ENCODE measurements at places on chromosomes 2 and 18. TPM values are rescaled to one million over a fixed set of nuclear protein-coding genes. Genes with fewer than 3 reads are reported as not detected.

- no peak overlapping the region for H3K4me3 ChIP-seq
- DNase-seq = no peak
- no peaks in the 10 kb centered on the region for H3K4me1 ChIP-seq
Observed at GRCh38 chr2:96248624-96249023, 17.2 kb downstream of the TMEM127 start.

- peak overlapping the region; percentile 60 for H3K27ac ChIP-seq
- no peaks in the 10 kb centered on the region for H3K27me3 ChIP-seq
- no peak for DNase-seq
- peaks cover 5% of the 10 kb centered on the region for H3K4me1 ChIP-seq
- H3K4me3 ChIP-seq = no peak overlapping the region
Observed at GRCh38 chr2:160377204-160377995, 116.2 kb downstream of the RBMS1 start.

GRCh38 chr2:202204855-202205254, 33.5 kb downstream of the SUMO1 start:
- no peak overlapping the region for H3K27ac ChIP-seq
- no peak for DNase-seq
- H3K4me3 ChIP-seq = no peak overlapping the region
- no peaks in the 10 kb centered on the region for H3K27me3 ChIP-seq
- H3K36me3 ChIP-seq = no peaks in the 10 kb centered on the region

- H3K4me1 ChIP-seq = no peaks in the 10 kb centered on the region
- no peak for DNase-seq
- H3K4me3 ChIP-seq = no peak overlapping the region
- H3K27me3 ChIP-seq = no peaks in the 10 kb centered on the region
- no peak overlapping the region for H3K27ac ChIP-seq
- H3K36me3 ChIP-seq = no peaks in the 10 kb centered on the region
Observed at GRCh38 chr2:170743530-170744239, 26.5 kb upstream of the ERICH2 start.

DNA sequence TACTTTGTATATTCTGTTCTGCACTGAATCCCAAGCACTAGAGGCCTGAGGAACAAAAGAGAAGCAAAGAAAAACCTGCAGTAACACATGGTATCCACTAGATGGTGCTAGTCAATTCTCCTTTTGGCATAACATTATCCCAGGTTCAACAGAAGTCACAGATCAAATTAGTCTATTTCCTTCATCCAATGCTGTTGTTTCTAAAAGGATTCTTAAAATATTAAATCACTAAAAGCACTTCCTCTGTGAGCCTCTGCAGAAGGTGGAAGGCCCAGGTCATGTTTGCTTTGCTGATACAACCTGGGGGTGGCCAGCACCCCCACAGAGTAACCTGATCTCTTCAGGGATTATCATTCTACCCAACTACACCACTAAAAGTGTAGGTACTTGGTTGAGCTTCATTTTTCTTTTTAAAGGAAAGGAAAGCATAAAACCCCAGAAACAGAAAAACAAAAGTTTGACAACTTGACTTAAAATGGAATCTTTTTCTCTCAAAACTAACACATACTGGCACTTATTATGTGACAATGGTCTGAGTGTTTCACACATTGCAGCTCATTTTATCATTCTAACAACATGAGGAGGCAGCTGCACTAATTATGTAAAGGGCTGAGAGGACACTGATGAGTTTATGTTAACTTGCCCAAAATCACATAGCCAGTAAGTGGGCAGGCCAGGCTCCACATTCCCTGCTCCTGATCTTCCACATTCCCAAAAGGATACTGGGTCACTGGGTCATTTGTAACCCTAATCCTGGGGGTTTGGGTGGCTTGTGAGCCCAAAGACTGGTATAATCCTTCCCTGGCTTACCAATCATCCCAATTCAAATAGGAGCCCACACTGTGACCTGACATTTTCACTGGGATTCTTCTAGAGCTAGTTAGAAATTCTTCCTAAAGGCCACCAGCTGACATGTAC, 66.8 kb upstream of the DNER start:
- no peak for DNase-seq
- H3K36me3 ChIP-seq = no peaks in the 10 kb centered on the region
- H3K27ac ChIP-seq = peak overlapping the region; percentile 53
- H3K27me3 ChIP-seq = no peaks in the 10 kb centered on the region
- H3K4me3 ChIP-seq = no peak overlapping the region

- H3K4me3 ChIP-seq = no peak overlapping the region
- H3K36me3 ChIP-seq = no peaks in the 10 kb centered on the region
- no peak overlapping the region for H3K27ac ChIP-seq
- no peaks in the 10 kb centered on the region for H3K27me3 ChIP-seq
- no peak for DNase-seq
- peaks cover 7% of the 10 kb centered on the region for H3K4me1 ChIP-seq
Observed at GRCh38 chr2:62687636-62688035, 17.9 kb upstream of the EHBP1 start.

GRCh38 chr2:47520302-47520630, 117.3 kb downstream of the MSH2 start:
- H3K36me3 ChIP-seq = no peaks in the 10 kb centered on the region
- no peaks in the 10 kb centered on the region for H3K27me3 ChIP-seq
- peaks cover 6% of the 10 kb centered on the region for H3K4me1 ChIP-seq
- H3K27ac ChIP-seq = peak overlapping the region; percentile 43

DNA sequence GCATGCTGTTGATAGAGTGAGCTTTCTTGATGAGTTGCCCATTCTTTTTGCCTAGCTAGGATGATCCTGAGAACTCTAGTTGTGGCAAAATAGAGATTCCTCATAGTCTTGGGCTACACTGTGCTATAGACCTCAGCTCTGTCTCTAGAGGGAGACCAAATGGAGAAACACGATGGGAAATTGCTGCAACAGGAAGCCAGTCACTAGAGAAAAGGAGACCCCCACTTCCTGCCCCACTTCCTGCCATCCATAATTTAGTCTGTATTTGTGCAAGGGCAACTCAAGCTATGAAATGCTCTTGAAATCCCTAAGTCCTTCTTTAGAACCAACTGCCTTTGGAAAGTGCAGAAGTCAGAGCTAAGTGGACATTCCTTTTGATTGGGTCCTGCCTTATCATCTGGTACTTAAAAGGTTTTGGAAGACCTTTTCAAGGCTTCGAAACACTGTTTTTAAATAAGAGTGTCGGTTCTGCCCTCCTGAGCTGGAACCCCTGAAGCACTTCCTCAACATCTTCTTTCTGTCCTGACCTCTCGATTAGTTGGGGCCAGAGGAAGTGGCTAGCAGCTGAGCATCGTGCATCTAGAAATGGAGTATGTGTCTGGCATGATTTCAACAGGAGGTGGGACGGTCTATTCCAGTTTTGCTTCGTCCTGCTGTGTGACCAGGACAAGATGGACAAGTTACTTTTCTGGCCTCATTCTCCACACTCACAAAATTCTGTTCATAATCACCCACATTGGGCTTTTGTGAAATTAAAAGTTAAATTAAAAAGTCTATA, 8.6 kb upstream of the KCNE4 start:
- H3K27me3 ChIP-seq = no peaks in the 10 kb centered on the region
- no peak overlapping the region for H3K27ac ChIP-seq
- no peak overlapping the region for H3K4me3 ChIP-seq
- H3K36me3 ChIP-seq = no peaks in the 10 kb centered on the region
- no peak for DNase-seq

- no peak overlapping the region for H3K27ac ChIP-seq
- H3K4me3 ChIP-seq = no peak overlapping the region
- no peaks in the 10 kb centered on the region for H3K36me3 ChIP-seq
- H3K4me1 ChIP-seq = no peaks in the 10 kb centered on the region
Observed at GRCh38 chr2:222436040-222436413, 11.7 kb downstream of the SGPP2 start.

DNA sequence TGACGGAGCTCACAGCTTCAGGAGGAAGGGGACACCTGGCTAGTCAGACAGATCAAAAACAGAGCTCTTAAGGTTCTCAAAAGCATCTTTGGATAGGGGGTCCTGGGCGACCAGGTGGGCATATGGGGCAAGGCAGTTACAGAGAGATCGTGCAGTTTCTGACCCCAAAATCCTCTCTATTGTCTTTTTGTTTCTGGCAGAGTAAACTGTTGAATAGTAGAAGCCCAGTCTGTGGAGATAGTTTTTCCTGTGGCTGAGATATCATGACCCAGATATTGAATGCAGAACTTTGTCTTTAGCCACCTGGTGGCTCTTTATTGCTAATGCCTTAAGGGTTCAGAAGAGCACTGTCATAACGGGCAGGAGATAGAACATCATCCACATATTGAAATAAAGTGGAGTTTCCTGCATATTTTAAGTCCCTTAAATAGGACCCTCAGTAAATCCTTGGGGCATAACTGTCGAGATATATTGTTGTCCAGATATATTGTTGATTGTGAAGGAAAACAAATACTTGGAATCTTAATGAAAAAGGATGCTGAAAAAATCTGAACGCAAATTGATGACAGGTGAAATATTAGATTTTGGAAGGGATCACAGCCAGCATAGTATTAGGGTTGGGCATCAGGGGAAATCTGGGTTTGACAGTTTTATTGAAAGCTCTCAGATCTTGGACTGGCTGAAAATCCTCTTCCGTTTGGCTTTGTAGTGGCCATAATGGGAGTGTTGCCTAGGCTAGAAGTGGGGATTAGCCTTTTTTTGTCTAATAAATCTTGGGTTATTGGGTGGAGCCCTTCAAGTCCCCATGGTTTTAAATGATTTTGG, 14.1 kb upstream of the ZDBF2 start:
- H3K4me1 ChIP-seq = peaks cover 7% of the 10 kb centered on the region
- H3K4me3 ChIP-seq = no peak overlapping the region
- peaks cover 96% of the 10 kb centered on the region for H3K27me3 ChIP-seq
- DNase-seq = no peak

DNA sequence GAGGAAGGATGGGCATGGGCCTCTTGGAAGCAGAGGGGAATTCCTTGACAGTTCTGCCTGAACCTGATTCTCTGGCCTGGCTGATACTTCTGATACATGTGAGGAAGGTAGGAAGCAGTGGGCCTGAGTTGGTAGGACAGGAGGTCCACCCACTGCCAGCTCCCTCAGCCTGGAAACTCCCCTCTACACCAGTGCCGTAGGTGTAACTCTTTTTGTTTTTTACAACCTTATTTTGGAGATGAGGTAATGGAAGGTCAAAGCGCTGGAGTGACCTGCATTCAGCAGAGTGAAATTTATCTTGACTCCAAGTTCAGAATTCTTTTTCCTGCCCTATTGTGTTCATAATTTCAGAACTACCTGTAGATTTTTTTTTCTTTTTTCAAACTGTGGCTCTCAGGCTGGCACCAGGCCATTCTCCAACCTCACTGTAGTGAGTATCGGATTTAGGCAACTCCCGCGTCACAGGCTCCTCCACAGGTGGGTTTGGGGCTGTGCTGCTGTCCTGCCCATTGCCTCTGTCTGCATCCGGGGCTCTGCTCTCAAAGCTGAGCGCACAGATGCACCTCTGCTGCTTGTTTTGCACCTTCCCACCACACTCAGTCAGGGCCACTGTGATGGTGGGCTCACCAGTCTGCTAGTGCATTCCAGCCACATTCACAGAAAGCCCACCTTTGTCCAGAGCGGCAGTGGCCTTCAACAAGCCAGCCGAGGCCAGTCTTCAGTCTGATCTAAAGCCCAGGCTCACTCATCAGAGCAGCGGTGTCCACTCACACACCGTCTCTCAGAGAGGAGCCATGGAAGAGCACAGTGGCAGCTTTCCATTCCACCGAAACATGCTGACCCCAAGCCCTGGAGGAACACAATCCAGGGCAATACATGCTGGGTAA, 87.2 kb downstream of the UXS1 start:
- no peak overlapping the region for H3K4me3 ChIP-seq
- no peak for DNase-seq
- H3K36me3 ChIP-seq = no peaks in the 10 kb centered on the region
- H3K4me1 ChIP-seq = no peaks in the 10 kb centered on the region

- no peak overlapping the region for H3K27ac ChIP-seq
- no peaks in the 10 kb centered on the region for H3K27me3 ChIP-seq
- no peak overlapping the region for H3K4me3 ChIP-seq
- H3K4me1 ChIP-seq = no peaks in the 10 kb centered on the region
- H3K36me3 ChIP-seq = no peaks in the 10 kb centered on the region
Observed at GRCh38 chr2:187569042-187569441, 14.8 kb upstream of the TFPI start.

GRCh38 chr2:146602856-146603255, 1242.0 kb upstream of the ACVR2A start:
- H3K4me3 ChIP-seq = no peak overlapping the region
- no peaks in the 10 kb centered on the region for H3K27me3 ChIP-seq
- H3K27ac ChIP-seq = no peak overlapping the region
- H3K36me3 ChIP-seq = no peaks in the 10 kb centered on the region

DNA sequence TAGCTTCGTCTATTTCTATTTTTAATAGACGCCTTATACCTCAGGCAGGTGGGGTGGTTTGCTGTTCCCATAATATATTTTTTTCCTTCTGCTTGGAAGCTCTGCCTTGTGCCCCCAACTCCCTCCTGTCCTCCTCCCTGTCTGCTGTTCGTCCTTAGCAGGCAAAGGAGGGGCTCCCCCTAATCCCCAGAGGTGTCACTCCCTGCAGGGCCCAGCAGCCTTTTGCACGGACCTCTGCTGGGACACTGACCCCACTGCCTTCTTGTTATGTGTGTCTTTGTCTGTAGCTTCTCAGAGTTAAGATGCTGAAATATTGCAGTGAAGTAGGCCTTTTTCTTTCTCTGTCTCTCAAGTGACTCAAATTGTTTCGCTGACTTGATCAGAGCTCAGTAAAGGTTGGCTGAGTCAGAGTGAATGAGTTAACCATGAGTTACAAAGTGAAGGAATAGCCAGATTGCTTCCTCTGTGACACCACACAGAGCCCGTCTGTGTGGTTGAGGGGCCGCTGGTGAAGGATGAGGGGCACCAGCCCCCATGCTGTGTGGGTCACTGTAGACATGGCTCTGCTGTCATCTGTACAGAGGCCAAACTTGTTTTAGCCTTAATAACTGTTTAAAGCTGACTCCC, 47.7 kb downstream of the PRKCE start:
- H3K4me3 ChIP-seq = no peak overlapping the region
- H3K36me3 ChIP-seq = no peaks in the 10 kb centered on the region
- H3K27me3 ChIP-seq = no peaks in the 10 kb centered on the region
- no peak for DNase-seq

- no peaks in the 10 kb centered on the region for H3K27me3 ChIP-seq
- H3K4me3 ChIP-seq = no peak overlapping the region
- no peaks in the 10 kb centered on the region for H3K4me1 ChIP-seq
- no peak for DNase-seq
- H3K27ac ChIP-seq = no peak overlapping the region
- H3K36me3 ChIP-seq = no peaks in the 10 kb centered on the region
Observed at GRCh38 chr2:148968776-148969319, 69.7 kb upstream of the LYPD6B start.

KRTCAP3 gene
- total RNA-seq = not detected

SOCS6 gene
- total RNA-seq = 19.9 TPM

ASXL3 gene
- 6.5 TPM for total RNA-seq

LAMA3 gene
- 80.6 TPM for total RNA-seq

ASTL gene
- total RNA-seq = 0.60 TPM

STARD7 gene
- total RNA-seq = 111 TPM
